ENCODE measurements at places on chromosomes 5 and 9. TPM values are rescaled to one million over a fixed set of nuclear protein-coding genes. Genes with fewer than 3 reads are reported as not detected.

SIT1 gene
- not detected for total RNA-seq

PTGR1 gene
- total RNA-seq, result 111 TPM

KIF24 gene
- total RNA-seq, result 4.6 TPM

DNA sequence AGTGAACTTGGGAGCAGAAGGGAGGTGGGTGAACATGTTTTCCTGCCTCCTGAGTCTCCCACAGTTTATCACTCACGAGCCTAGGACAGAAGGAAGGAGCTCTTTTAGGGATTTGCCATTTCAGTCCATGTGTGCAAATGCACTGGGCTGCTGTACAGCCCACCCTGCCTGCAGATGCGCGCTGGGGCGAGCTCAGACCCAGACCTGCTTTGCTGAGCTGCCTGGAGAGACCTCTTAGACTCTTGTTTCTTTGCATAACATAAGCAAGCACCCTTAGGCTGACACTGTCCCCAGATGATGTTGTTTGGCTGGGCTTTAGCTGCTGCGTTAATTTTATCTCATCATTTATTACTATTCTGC lies 199.0 kb downstream of the CACNA1B start:
- DNase-seq, result no peak

DNA sequence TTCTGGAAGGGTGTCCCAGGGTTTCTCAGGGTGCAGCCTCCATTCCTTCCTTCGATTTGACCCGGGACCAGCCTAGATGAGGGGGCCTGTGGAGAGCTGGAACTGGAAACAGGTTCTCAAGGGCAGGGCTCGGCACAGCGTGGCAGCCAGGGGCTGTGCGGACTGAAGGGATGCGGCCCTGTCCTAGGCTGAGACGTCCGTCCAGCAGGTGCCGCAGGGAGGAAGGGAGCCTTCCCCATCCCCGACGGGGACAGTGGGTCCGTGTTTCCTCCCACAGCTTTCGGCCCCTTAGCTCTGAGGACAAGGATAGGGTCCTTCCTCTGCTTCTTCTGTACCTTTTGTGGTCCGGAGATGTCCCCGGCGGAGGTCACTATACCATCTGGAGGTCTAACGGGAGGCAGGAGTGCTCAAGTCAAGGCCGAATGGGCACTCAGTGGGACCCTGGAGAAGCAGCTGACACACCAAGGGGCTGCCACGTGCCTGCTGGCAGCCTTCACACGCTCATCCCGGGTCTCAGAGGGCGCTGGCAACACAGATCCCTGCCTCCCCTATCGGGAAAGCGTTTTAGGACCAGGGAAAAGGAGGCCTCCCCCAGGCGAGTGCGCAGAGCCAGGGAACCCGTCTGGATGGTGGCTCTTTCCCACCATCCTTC lies 49.9 kb downstream of the USP20 start:
- DNase-seq, result no peak

DNA sequence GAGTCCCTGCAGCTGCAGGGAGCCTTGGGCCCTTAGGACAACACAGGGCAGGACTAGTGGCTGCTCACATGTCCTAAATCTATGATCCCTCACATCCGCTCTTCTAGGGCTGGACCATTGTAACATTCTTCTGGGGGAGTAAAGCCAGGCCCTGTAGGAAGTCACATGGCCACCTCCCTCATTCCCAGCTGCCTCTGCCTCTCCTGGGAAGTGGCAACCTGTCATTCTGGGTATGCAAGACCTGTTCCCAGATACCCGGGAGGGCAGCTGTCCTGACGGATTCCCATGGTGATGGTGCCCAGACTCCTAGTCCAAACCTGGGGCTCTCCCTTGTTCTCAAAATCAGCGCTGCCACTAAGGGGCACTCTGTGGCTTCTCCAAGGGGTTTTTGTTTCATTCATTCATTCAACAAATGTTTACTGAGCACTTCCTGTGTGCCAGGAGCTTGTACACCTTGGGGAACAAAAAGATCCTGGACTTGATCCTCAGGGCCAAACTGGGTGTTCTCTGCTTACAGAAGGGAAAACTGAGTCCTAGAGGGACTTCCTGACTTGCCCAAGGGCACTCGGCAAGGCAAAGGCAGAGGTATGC lies 85.6 kb downstream of the PSD2 start:
- no peak for DNase-seq

DNA sequence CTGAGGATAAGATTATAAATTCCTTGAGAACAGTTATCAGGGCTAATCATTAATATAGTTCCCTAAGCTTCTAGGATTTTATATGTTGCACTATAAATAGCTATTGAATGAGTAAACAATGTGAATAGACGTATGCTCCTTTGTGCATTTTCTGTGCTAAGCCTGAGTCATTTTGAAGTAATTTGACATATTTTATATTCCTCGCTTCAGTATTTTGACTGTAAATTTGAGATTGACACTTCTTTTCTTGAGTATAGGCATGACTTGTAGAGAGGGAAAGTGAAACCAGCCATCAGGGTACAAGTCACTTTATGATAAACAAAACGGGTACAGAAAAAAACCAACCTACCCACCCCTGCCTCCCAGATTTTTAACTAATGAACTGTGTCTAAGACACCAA lies 367.7 kb upstream of the PRR16 start:
- peak; percentile 54 for DNase-seq

DNA sequence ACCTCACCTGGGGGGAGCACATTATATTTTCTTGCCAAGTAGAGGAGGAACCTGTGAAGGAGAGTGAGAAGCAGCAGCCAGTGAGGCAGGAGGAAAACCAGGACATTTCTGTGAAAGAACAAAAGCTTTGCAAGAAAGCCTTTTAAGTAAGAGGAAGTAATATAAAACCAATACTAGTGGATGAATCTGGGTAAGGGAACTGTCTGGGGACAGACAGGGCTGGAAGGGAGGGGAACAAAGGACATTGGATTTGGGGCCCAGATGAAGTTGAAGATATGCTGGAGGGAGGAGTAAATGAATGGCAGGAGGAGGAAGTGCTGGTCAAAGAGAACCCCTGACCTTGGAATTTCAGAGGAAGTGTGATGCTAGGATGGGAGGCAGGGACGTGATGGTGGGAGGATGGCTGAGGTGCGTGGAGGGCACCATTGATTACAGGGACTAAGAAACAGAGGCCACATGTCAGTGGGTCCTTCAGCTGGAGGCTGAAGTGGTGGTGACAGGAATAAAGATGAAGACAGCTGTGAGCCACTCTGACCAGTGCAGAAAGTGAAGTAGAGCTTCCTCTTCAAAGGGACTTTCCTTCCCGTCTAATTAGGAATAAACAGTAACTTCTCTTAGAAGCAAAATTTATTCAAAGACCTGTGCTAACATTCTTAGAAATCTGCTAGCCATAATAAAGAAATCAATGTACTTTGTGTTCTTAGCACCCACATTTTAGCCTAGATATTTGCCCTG lies 43.5 kb upstream of the FABP6 start:
- DNase-seq, result no peak

- no peak for DNase-seq
These were observed 18.4 kb downstream of the TRIM36 start for GRCh38 chr5:115151208-115151805.

DNA sequence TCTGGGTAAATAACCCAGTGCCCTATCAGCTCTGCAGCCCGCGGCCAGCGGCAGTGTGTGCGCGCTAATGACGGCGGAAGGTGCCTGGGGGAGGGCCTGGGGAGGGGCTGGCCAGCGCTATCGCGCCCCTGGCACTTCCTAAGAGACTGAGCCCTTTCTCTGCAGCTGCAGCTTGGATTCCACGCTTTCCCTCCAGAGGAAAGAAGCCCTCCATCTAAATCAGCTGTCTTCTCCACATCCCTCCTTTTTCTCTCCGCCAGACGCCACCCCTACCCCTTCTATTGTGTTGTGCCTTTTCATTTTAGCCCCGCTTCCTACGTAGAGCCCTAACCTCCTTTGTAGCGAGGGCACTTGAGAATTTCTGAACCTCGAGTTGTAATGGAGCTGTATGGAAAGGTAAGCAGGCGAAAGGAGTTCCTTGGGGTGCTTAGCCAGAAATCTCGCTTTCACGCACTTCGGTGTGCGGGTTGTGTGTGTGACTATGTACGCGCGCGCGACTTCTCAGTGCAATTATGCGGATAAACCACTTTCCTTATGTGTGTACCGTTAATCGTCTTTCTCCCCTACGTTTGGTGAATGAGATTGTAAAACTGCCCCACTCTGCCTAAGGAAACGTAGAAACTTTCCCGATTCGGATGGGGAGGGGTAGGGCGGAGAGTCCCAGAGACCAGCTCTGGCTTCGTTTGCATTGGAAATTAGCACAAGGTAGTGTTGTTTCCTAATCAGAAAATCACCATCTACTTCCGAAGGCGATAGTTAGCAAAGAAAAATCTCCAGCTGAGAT lies 664 bp upstream of the RAB3C start:
- DNase-seq, result peak; percentile 7

DNA sequence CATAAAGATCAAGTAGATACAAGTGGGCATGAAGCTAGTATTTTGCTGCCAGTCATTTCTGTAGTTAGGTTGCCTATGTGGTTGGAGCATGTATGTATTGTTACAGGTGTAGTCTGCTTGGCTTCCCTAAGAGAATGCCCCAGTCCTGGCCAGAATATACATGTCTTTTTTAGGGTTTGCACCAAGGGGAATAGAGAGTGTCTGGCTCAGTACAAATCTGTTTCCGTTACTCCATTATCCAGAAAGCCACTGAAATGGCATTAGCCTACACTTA lies 23.2 kb downstream of the TGFBR1 start:
- DNase-seq, result no peak

- DNase-seq, result no peak
These were observed 4.1 kb downstream of the IPPK start for GRCh38 chr9:92665836-92666235.

DNA sequence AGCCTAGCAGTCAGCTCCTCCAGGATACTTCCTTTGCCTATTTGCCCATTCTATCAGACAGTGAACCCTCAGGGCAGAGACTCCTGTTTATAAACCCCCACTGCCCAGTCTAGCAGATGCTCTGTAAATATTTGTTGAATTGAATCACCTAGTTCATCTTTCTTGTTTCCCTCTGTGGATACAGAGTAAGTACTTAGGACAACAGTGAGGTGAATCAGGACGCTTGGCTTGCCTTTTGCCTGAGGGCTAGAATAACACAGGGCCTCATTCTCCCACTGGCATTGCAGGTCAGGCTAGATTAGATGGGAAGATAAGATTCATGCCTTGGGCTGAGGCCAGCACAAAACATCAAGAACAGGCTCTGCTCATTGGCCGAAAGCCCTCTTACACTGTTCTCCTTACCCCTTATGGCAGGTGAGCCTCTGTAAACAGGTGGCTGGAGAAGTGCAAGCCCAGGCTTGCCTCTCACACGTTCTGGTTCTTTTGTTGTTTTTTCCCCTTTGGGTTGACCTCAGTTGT lies 22.2 kb downstream of the TNFSF8 start:
- peak; percentile 100 for DNase-seq

GRCh38 chr9:137278721-137279711 lies 1.5 kb downstream of the TOR4A start:
- DNase-seq, result no peak

DNA sequence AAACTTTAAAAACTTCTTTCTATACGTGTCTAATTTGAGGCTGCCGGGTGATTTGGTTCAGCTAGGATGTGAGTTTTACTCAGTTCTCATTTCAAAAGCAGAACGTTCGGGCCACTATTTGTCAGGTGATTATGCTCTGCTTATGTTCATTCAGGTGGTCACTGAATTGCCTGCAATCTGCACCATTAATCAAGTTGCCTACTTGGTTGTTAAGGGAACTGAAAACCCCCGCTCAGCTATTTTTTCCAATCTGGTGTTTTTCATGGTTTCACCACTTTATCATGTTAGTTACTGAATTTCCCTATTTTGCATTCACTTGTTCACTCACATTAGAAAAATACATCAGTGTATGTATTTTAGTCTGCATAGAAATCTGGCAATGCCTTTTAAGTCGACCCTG lies 523.0 kb downstream of the CSNK1G3 start:
- DNase-seq, result no peak

GRCh38 chr5:127695346-127695745 lies 7.8 kb upstream of the CCDC192 start:
- DNase-seq, result no peak

DNA sequence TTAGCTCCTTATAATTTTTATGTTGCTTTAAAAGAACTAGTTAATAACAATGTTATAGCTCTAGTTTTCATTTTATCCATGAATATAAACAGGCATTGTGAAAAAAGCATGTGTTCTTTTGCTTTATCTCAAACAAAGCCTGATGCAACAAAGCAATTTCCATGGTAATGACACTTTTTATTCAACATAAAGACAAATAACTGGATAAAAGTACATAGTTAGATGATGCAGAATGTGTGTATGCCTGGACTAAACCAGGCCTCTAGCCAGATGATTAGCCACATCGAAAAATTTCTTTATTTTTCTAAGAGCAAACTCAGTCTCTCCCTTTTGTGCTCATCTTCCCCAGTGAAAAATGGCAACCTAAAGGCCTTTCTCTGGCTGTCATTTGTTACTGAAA lies 125.6 kb upstream of the TARS1 start:
- DNase-seq, result no peak

Measured in M059J (cell line).